ENCODE measurements at places on chromosomes 16 and 17.

DNA sequence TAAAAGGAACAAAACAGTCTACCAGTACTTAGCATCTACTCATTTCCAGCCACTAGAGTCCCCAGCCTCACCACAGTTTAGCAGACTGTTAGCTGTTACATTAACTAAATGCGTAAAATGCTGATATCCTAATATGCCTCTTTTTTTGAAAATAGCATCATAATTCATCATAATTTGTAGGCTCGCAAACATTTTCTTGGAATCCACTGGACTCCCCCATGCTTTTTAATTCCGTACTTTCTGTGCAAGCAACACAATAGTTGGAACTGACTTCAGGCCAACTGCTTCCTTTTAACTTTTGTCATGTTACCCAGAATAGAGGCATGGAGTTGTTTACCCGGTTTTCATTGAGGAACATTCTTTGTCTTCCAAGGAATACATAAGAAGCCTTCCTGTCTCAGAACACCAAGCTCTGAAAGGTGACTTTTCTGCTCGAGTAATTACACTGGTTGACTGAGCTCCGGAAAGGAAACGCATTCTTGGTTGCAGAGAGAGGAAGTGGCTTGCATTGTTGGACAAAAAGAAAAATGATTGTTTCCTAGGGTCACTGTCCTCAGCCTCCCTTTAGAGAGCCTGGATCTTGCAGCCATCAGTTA, 30.9 kb upstream of the SEC14L1 start:
- no peak for DNase-seq

DNA sequence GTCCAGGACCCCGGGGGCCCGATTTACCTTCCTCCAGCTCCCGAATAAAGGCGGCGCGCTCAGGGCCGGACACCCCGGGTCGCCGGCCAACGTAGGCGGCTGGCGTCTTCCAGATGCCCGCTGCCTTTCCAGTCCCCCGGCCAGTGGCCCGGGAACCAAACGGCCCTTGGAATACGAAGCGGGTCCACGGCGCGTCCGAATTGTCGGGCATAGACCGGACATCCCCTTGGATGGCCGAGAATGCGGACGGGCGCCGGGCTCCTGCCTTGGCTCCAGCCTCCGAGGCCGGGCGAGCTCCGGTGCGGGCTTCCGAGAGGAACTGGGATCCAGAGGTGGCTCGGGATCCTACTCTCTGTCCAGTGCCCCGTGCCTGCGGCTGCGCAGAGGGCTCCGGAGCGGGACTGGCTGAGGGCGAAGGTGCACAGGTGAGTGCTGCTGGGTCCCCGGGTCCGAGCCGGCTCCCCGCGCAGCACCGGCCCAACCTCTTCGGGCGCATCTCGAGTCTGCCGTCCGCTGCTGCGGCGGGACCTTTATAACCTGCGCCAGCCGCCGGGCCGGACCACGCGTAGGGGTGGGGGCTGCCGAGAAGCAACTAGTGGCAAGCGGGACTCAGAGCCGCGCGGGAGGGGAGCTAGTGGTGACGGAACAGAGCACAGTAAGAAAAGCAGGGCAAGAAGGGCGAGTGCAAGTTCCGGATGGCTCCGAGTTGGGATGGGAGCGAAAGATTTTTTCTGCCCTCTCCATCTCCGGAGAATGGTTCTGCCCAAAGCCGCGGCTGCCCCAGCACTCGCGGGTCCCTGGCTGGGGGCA, at the start of gene HAP1:
TSS of gene HAP1 (minus strand) at position 505 of the 810 bp plus-strand sequence. CDS start at position 496, 9 bp downstream.
- no peak for DNase-seq

DNA sequence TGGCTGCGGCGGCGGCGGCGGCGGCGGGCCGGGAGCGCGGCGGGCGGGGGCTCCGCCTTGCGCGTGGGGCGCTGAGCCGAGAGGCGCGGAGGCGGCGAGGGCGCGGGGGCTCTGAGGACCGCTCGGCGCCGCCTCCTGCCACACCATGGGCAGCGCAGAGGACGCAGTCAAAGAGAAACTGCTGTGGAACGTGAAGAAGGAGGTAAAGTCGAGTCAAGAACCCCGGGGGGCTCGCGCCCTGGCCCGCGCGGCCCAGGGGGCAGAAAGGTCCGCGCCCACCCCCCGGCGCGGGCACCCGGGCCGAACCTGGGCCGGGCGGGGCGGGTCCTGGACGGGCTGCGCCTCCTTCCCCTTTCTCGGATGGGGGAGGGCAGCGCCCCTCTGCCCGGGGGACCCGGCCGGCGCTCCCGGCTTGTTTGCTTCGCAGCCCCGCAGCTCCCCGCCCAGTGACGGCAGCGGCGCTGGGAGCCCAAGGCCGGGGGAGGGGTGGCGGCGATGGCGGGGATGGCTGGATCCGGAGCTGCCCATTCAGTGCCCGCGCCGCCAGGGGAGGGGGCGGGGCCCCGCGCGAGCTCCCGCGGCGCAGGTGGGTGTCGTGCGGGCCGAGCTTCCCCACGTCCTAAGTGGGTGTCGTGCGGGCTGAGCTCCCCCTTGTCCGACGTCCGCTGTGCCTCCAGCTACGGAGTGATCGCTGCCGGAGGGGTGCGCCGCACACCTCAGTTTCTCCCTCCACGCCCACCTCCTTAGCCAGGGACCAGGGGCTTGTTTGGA, 428 bp downstream of the SGSM2 start:
- DNase-seq = peak; percentile 33

GRCh38 chr16:78258375-78259065, 159.1 kb downstream of the WWOX start:
- DNase-seq = no peak

DNA sequence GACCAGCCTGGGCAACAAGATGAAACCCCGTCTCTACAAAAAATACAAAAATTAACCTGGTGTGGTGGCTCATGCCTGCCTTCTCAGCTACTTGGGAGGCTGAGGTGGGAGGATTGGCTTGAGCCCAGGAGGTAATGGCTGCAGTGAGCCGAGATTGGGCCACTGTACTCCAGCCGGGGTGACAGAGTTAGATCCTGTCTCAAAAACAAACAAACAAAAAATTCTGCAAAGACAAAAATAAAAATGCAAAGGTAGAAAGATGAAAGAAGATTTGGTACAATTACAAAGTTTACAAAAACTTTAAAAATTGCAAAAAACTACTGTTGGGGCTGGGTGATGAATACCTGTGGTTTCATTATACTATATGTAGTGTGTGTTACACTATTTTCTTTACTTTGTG, 5.5 kb upstream of the CDH1 start:
- no peak for DNase-seq

DNA sequence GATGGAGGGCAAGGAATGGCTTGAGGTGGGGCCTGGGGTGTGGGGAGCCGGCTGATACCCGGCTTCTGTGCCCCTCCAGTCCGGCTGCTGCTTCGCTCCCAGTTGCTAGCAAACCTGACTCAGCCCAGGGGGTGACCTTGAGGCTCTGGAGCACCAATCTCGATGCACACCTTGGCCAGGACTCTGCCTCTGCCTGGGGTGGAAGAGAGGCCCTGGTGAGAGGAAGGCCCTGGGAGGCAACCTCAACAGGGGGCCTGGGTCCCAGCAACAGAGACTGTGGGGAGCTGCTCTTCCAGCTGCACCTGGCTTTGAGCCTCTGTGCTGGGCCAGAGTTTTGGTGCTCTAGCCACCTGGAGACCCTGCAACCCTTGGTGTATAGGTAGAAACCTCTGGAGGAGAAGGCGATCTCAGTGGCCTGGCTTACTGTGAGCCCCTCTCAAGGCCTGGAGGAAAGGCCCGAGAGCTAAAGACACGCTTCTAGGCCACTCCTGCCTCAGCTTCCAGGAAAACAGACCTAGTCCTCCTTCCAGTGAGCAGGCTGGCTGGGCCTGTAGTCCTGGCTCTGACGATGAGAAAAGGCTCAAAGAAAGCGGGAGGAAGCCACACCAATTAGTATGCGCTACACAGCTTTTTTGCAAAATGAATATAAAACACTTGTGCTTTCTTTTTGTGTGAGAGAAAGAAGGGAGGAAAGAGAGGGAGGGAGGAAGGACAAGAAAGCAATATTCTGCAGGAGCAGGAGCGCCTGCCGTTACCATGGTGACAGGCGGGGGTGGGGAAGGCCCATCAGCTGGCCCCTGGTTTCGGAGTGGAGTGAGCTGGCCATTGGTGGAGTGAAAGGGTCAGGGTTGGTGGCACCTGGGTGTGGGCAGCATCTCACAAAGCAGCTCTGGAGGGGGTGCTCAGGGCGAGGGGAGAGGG, 51.0 kb downstream of the VAC14 start:
- no peak for DNase-seq

All from stromal cell of bone marrow (primary cell).